ENCODE measurements at places on chromosomes 5 and 9.

- DNase-seq, result no peak
Measured at GRCh38 chr9:71506821-71507220, 261.5 kb downstream of the CEMIP2 start.

DNA sequence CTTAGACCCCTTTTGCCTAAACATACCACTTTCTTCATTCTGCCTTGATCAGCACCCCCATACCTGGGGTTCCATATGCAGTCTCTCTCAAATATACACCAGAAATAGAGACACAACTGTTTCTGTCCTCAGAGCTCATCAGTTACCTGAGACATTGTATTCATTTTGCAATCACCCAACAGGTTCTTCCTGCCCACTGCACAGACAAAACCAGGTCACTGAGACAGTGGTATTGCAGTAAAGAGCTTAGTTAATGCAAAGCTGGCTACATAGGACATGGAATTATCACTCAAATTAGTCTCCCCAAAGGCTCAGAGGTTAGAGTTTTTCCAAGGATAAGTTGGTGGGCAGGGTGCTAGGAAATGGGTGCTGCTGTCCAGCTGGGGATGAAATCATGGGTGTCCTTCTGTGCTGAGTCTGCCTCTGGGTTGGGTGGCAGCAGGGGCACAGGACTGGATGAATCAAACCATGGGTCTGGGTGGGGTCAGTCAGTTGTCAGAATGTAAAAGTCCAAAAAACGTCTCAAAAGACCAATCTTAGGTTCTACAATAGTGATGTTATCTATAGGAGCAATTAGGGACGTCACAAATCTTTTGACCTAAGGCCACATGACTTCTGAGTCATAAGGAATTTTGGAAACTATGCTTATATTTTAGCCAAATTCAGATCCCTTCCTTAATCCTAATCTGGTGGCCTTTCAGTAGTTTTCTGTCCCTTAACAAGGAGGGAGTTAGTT, 41.0 kb downstream of the KCNV2 start:
- DNase-seq, result no peak

DNA sequence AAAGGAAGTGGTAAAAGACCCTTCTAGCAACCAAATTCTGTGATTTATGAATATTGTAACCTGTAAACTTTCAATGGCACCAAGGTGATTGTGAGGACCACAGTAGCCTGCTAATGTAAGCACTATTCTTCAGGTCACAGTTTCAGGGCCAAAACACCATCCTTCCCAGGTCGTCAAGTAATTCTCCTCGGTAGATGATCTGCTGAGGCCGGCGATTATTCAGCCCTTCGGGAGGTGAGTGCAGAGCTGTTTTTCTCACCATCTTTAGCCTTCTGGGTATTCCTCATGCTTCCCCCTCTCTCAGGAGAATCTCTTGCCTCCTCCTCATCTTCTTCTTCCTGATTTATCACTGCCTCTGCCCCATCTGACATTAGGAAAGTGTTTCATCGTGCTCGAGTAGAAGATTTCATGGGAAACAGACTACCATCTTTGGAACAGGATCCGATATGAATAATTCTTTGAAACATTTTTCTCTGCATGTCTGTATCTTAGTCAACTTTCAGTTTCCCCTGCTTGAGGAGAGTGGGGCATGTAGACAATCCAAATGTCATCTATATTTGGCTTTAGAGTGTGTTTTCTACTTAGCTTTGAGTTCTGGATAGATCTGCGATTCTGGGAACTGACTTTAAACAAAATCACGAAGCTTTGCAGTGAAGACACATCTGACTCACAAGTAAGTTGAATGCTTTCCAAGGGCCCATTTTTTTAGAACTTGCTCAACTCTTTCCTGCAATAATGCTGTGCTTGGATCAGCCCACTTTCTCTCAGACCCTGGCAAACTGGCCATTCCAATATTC, 173.9 kb downstream of the AOPEP start:
- no peak for DNase-seq

GRCh38 chr9:38178237-38178636, 109.2 kb upstream of the SHB start:
- DNase-seq, result no peak

GRCh38 chr5:135481387-135481786, 29.2 kb upstream of the TIFAB start:
- no peak for DNase-seq

DNA sequence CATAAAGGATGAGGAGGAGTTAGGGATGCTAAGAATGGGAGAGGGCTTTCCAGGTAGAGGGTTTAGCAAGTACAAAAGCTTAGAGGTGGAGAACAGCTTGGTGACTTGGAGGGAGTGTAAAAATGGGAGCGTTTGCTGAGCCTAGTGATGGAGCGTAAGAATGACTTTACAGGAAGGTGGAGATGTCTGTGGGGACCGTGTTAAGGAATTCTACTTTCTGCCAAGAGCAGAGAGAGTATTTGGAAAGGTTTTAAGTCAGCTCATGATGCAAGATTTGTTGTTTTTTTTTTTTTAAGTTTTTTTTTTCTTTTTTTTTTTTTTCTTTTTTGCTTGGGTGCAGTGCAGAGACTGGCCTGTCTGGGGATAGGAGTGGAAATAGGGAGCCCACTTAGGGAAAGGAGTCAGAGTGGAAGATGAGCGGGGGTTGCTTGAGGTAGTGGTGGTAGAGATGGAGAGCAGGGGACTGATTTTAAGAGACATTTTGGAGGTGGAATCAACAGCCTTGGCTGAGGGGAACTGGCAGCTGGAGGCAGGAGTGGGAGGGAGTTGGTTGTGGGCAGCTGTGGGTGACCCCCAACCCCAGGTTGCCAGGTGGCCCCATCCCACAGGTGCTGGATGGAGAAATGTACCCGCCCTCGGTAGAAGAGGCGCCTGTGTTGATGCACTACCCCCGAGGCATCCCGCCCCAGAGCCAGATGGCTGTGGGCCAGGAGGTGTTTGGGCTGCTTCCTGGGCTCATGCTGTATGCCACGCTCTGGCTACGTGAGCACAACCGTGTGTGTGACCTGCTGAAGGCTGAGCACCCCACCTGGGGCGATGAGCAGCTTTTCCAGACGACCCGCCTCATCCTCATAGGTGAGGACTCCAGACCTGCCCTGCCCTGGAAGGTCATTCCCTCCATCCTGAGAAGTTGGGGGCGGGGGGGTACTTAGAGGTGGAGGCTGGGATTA, 12.4 kb downstream of the PTGS1 start:
- no peak for DNase-seq

Measured in stimulated activated CD4-positive, alpha-beta T cell treated with anti-CD3 and anti-CD28 coated beads, Interleukin-4, amount 100 ng/mL, for 1 hour (primary cell).